Mesothelial cell of epicardium (in vitro differentiated cells): ENCODE measurements at places on chromosomes 13 and 19. TPM values are rescaled to one million over a fixed set of nuclear protein-coding genes. Genes with fewer than 3 reads are reported as not detected.

- DNase-seq = no peak
Measured at GRCh38 chr19:18596752-18597157, 8.2 kb downstream of the REX1BD start.

Gene DACT3
- total RNA-seq = 48.4 to 50.4 TPM (median 48.8 TPM) in 3 replicates

DNA sequence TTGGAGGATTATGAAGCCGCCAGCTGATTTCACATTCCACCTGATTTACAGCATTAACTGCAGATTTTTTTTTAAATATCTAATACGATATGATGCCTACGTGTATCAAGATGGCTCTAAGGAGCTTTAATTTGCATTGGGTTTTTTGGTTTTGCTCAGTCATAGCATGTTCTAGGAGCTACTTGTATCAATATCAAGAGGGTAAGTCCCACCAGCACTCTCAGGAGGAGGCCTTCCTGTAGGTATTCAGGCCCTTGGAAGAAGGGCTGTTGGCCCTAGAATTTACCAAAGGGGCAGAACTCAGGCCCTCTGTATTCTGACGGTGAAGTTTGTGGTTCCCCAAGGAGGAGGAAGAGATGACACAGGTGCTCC is 97.2 kb upstream of the IPO5 start:
- no peak for DNase-seq

Gene LHB
- total RNA-seq = not detected in 3 replicates

Gene RNASEH2B
- total RNA-seq = 38.5 to 49.0 TPM (median 47.4 TPM) in 3 replicates

Gene LIPE
- total RNA-seq = 8.6 to 10.8 TPM (median 8.8 TPM) in 3 replicates

GRCh38 chr13:41652735-41653361 is 195.5 kb downstream of the RGCC start:
- no peak for DNase-seq

DNA sequence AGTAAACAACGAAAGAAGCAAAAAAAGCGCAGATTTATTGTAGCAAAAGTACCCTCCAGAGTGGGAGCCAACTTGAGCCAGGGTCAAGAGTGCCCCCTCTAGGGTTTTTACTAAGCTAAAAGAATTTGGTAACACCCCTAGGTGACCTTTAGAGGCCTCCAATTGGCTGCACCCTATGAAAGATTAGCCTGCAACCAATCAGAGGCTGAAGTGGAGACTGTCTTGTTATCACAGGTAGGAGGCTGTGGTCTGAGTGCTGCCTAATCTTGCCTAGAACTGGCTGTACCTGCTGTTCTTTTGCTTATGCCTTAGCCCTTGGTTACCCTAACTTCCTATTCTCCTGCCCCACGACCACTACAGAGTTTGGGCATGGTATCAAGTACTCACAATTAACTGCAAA is 38.3 kb downstream of the ANKRD10 start:
- DNase-seq = no peak

Gene PLIN5
- total RNA-seq = 0.27 to 0.45 TPM (median 0.38 TPM) in 3 replicates

Gene ZNF415
- total RNA-seq = 13.1 to 15.6 TPM (median 13.8 TPM) in 3 replicates

GRCh38 chr13:20131057-20131832 is 29.6 kb downstream of the GJA3 start:
- DNase-seq = no peak

Gene KLF2
- 10.9 to 12.8 TPM (median 12.3 TPM) in 3 replicates for total RNA-seq

Gene IGFL3
- not detected in 3 replicates for total RNA-seq

- no peak for DNase-seq
Measured at GRCh38 chr13:82070416-82070815, 1729.5 kb upstream of the SPRY2 start.

DNA sequence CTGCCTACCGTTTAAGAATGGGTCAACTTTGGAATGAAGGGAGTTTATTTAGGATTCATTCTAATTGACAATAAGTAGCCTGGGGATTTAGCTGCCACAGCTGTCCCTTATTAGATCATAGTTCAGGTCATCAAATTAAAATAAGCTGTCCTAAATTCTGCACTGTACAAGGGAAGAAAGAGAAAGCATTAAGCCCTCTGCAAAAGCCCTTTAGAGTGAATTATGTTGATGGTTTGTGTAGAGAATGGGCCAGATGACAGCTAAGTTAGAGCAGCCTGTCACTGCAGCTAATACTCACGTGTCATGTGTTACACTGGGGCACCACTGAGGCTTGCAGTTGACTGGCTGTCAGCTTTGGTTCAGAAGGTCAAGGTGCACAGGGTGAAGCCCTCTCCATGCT is 737.1 kb upstream of the SLC10A2 start:
- no peak for DNase-seq

- DNase-seq = no peak
Measured at GRCh38 chr19:2363419-2363818, 3.4 kb downstream of the TMPRSS9 start.

DNA sequence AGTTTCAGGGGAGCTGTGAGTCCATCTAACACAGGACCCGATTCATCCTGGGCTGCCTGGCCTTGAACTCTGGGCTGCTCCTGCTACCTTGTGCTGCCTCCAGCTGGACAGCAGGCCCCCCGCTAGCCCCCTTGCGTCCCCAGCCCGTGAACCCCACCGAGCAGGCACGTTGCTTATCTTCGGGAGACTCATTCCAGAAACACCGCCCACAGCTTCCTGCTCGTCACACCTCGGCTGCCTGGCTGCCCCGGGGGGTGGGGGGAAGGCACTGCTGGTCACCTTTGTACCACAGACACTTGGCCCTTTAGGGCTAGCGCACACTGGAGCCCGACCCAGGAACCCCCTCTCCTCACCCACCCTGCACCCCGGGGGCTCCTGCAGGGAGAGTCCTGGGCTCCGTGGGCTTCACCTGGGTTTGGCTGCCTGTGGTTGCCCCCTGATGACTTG is 48.1 kb downstream of the CRTC1 start:
- DNase-seq = no peak

DNA sequence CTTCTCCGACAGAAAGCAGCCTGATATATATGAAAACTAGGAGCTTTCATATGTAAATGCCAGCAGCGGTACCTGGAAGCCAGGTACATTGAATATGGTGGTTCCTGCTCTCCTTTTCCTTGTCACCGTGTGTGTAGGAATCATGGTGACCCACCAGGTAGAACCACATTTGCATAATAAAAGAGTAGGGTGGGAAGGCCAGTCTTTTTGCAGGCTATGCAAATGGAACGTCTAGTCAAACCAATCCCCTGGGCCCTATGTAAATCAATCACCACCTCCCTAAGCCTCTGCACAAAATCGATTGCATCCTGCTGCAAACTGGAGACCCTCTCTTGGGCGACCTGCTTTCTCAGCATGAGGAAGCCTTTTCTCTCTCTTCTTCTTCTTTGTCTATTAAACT is 22.2 kb upstream of the ZNF181 start:
- DNase-seq = no peak

DNA sequence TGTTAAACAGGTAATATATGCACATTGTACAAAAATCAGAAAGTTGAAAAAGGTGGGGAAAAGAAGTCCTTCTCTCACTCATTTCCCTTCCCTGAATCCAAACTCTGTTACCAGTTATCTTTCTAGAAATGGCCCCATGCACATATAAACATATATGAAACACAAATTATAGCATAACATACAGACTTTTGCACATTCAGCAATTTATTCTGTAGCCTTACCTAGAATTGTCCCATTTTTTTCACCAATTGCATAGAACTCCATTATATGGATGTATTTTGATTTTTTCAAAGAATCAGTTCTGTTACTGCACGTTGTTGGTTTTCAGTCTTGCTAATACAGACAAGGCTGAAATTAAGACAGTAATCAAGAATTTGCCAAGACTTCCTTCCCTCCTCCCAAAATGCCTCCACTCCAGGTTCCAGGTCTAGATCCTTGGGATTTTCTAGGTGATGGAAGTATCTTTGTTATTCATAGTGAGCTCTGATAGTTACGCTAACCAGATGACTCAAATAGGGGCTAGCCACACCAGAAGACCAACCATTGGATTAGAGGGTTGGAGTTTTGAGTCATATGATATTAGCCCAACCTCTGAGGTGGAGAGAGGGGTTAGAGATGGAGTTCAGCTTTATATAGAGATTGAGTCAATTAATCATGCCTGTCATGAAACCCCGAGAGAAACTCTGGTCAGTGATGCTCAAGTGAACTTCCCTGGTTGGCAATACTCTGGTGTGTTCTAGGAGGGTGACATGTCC is 30.7 kb downstream of the GPR180 start:
- DNase-seq = no peak

- DNase-seq = no peak
Measured at GRCh38 chr19:35253316-35254286, 4.8 kb downstream of the LSR start.

DNA sequence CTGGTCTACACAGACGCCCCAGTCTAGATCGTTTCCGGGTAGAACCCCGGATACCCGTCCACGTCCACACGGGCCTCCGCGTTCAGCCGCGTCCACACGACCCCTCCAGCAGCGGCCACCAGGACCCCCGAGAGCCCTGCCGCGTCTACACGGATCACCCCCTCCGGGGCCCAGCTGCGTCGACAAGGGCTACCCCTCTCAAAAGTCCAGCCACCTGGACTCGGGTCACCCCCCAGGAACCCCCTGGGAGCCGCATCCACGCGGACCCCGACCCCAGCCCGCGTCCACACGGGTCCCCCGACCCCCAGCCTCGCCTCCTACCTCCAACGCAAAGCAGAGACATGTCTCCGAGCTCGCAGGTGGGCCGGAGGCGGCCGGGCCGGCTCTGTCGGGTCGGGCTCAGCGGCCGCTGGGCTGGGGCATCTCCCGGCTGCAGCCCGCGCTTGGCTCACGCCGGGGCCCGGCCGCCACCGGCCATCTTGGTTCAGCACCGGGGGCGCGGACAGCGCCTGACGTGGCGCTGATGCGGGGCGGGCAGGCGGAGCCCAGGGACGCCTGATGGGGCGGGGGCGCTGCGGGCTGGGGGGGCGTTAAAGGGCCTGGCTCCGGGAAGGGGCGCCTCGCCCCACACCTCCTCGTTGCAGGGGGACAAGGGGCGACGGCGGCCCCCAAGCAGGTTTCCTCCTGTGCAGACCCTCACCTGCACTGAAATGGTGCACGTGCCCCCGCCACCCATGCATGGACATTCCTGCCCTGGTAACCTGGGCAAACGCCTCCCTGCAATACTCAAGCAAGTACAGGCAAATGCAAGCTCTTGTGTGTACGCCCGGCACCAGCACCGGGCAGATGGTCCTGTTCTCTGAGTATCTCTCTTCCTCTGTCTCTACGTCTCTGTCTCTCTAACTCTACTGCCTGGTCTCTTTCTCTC is at the start of gene UNC13A:
TSS of gene UNC13A (minus strand) at position 498 of the 928 bp plus-strand sequence. CDS start at position 343, 155 bp downstream.
- peak; percentile 65 for DNase-seq

Gene ICAM4
- 2.0 to 2.6 TPM (median 2.4 TPM) in 3 replicates for total RNA-seq

DNA sequence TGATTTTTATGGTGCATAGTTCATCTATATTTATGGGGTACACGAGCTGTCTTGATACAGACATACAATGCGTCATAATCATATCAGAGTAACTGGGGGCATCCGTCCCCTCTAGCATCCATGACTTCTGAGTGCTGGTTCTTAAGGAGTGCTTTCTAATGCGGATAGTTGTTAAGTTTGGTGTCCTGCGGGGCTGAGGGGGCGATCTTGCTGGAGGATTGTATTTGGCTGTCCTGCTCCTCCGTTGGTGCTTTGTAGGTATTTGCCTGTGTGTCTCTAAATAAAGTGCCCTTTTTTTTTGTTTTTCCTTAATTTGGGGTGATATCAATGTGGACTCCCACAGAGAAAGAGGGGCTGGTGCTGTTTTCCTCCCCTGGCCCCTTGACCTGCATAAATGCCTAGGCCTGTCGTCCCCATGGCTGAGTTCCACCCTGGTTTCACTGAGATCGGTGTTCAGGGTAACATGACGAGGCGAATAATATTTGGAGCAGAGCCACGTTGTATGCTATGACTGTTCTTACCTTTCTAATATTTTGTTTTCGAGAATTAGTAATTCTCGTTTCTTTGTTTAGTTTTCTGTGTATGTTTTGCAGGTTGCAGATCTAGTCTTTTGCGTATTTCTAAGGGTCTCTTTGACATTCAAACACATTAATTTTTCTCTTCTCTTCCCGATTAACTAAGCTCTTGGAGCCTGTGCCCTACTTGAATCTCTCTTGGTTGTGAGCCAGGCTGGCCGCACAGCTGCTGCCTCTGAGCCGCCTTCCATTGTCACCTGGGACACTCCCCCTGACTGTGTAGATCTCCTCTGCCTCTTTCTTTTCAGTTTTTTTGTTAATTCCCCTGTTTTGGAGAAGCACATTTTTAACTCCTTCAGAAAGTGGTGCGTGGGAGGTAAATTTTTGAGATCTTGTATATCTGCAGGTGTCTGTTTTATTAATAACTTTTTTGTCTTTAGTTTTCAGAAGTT is 100.3 kb downstream of the ARHGEF7 start:
- no peak for DNase-seq

Gene AMER2
- 0.57 to 0.60 TPM (median 0.60 TPM) in 3 replicates for total RNA-seq

Gene SLC7A9
- total RNA-seq = 0.51 to 1.2 TPM (median 0.65 TPM) in 3 replicates

Gene TMEM59L
- total RNA-seq = 4.9 to 6.4 TPM (median 4.9 TPM) in 3 replicates

- DNase-seq = no peak
Measured at GRCh38 chr13:43431290-43431716, 355.5 kb downstream of the ENOX1 start.

Gene ZNF560
- not detected in 3 replicates for total RNA-seq

Gene ZSWIM4
- total RNA-seq = 21.5 to 23.6 TPM (median 22.7 TPM) in 3 replicates

Gene CEACAM20
- not detected in 3 replicates for total RNA-seq
